ENCODE measurements at places on chromosomes 16 and 17.

DNA sequence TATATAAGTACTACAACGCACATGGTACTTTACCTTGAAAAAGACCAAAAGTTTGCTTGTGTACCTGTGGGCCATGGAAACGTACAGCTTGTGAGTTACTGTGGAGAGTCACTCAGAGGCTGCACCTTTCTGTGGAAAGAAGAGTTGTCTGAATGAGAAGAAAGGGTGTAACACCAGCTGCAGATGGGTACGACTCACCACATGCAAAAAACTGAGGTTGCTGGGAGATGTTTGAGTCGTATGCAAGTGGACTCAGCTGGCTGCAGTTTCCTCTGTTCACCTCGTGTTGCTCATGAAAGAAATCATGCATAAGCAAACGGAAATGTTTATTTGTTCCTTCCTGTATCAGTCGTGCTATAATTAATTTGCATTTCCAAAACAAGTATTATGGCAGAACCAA lies 22.4 kb upstream of the DYNLRB2 start:
- no peak for DNase-seq

DNA sequence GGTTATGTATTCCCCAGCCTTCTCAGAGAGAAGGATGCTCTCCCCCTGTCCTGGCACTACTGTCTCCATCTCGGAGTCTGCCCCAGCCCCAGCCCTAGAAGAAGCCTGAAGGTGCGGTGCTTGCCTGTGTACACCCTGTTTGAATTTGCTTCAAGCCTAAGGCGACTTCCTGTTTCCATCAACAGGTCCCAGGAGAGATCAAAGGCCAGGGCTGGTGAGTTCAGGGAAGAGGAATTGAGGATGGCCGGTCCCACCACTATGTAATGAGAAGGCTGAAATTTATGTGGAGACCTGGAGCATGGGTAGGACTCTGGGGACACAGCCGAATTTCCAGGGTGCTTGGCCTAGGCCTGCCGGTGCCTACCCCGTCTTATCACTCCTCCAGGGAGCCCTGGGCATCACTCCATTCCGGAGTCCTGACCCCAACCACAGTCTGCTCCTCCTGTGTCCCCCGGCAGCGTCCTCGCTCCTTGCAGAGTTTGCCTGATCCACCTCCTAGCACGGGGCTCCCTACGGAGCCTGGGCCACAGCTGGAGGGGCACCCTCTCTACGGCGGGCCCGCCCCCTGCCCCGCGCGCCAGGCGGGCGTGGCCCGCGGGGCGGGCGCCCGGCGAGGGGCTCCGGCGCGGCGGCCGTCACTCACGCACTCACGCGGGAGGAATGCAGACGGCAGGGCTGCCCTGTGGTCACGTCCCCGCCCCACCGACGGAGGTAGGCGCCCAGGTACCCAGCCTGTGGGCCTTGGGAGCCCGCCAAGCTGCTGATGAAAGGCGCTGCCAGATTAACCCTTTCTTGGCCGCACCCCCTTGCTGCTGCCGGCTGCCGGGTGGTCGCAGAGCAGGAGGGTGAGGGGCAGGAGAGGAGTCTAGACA lies 53.8 kb upstream of the TAC4 start:
- DNase-seq = no peak

DNA sequence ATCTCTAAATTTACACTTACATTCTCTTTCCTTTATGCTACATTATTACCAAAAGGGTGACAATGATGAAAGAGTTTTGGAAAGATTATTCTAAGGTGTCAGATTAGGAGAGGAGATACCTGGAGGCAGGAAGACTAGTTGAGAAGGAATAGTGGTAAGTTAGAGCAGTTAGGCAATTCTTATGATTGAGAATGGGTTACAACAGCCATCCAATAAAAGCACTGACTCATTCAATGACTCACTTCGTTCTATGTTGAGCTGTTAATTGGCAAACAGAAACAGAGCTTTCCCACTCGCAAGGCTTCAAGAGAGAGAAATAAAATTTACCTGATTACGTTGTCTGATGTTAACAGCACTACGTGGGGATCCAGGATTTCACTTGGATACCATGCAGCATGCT lies 5.8 kb downstream of the NUP88 start:
- DNase-seq = no peak

DNA sequence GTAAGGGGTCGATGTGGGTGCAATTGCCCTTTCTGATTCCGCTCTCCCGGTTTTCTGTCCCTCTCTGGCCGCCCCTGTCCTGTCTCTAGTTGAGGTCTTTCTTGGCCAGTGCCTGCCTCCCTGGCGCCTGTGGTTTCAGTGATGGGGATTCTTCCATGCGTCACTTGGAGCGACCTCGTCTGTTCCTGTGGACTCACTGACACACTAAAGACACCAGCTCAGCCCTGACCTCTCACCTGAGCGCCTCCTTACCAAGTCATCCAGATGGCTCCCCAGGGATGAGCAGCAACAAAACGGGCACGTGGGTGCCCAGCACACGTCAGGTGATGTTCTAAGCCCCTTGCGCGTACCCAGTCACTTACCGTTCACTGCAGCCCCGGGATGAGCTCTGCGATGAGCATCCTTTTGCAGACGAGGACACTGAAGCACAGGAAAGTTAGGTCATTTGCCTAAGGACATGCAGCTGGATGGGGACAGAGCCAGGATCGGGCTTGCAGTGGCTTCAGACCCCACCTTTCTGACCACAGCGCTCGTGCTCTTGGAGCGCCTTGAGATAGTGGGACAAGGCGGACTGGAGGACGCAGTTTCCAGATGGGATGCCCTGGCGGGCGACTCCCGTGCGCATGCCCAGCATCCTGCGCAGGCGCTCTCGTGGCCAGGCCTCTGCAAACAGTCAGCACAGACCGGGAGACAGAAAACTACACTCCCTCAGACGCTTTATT lies 11.5 kb upstream of the LGALS3BP start:
- peak; percentile 23 for DNase-seq

DNA sequence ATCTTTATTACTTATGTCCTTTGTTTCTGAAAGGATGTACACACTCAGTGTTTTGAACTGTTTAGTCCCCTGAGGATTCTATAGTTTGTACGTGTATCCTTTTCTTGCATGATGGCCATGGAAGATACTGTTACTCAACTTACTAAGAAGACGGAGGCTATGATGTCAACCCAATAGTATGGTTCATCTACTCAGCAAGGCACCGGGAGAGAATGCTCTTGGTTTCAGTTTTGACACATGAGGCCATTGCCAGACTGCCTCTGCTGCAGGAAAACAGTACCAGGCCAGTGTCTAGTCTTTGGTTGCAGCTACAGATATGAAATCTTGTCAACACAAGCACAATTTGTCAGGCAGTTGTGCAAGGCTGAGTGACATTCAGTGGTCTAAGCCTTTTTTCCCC lies 134.5 kb downstream of the MRTFB start:
- no peak for DNase-seq

DNA sequence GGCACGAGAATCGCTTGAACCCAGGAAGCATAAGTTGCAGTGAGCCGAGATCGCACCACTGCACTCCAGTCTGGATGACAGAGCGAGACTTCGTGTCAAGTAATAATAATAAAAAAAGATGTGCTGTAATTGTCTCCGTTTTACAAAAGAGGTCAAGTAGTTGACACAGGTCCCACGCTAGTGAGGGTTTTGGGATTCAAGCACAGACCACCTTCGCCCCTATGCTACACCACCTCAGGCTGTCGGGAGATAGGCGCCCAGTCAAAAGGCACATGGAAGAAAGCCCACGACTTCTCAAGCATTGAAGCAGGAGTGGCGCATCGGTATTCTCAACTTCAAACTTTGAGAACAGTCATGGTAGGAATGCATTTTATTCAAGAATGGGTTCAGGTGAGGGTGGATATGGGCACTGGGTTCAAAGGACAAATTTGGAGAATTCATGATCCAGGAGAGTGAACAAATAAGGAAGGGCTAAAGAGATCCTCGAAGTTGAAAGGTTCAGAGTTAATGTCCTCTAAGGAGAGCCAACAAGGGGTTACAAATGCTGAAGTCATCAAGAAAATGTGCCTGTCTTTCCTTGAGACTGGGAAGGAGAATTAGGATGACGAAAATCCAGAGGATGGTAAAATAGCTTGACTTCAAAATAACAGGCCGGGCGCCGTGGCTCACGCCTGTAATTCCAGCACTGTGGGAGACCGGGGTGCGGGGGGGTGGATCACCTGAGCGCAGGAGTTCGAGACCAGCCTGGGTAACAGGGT lies 1.4 kb upstream of the AMZ2 start:
- no peak for DNase-seq

- DNase-seq = no peak
These were observed 725 bp downstream of the NT5C3B start for GRCh38 chr17:41835214-41835799.

GRCh38 chr16:64051824-64052223 lies 1070.0 kb downstream of the CDH11 start:
- no peak for DNase-seq

DNA sequence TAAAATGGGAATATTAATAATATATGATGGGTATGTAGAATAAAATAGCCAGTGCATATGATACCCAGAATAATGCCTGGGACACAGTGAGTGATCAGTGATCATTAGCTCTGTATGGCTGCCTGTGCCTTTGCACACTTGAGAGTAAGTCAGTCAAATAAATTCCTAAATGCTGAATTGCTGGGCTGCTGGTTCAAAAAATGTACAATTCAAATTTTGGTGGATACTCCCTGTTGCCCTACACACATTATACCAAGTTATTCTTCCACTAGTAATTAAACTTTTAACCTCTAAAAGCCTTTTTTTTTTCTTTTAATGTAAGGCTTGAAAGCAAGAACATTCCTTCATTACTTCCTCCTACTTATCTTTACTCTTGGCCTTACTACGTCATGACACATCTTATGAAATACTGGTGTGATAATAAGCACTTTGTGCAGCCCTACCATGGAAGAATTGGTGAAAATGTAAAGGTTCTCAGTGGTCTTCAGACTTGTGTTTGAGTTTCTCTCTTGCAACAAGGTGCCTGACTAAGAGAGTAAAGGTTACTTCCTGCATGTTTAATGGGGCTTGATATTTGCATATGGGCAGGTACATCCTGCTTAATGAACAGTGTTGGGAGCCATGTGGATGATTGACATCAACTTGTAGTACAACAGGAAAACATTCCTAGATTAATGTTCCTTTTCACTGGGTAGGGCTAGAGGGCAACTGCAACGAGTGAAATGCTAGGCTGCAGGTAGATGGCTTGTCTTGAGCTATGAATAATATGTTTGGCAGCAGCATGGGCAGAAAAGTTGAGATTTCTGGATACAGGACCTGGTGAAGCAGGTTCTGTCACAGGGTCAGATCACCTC lies 84.3 kb downstream of the PRKCA start:
- DNase-seq = peak; percentile 25

GRCh38 chr17:50133769-50134099 lies 3.8 kb upstream of the SAMD14 start:
- DNase-seq = no peak

DNA sequence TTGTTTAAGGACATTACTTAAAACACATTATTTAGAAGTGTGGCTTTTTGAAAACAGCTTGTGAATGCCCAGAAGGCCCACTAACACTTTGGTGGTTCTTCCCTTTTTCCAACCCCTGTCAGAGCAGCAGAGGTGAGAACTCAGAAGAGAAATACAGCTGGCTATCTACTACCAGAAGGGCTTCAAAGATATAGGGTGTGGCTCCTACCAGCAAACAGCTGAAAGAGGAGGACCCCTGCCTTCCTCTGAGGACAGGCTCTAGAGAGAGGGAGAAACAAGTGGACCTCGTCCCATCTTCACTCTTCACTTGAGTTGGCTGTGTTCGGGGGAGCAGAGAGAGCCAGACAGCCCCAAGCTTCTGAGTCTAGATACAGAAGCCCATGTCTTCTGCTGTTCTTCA lies 6.9 kb upstream of the RAPGEFL1 start:
- DNase-seq = no peak

DNA sequence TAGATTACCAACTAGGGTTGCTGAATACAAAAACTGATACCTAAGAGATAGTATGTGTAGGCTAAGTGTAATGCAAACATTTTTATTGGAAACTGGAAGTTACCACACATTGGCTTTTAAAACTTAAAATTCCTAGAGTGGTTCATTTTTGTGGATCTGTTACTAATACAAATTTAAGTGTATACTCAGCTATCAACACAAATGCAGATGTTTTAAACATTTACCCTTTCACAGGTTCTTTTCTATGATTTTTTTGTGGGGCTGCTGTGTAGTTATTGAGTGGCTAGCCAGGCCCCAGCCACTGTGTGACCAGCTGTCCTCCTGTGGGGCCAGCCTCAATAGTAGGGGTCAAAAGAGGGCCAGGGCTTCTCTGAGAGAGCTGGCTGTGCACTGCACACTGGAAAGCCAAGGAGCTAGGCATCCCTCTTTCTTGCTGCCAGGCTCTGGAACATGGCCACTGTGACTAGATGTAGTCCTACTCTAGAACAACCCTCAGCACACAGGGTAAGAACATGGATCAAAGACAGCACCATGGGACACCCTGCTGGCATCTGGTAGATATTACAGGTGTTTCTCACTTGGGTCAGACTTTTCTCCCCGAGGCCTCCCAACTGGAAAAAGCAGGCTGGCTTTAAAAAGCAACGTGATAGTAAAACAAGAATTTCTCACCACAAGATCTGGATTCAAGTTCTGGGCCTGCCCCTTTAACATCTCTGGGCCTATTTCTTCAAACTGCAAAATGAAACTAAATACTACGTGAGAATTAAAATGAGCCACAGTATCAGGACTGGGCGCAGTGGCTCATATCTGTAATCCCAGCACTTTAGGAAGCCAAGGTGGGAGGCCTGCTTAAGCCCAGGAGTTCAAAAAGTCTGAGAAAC lies 7.3 kb upstream of the VEZF1 start:
- DNase-seq = peak; percentile 55

DNA sequence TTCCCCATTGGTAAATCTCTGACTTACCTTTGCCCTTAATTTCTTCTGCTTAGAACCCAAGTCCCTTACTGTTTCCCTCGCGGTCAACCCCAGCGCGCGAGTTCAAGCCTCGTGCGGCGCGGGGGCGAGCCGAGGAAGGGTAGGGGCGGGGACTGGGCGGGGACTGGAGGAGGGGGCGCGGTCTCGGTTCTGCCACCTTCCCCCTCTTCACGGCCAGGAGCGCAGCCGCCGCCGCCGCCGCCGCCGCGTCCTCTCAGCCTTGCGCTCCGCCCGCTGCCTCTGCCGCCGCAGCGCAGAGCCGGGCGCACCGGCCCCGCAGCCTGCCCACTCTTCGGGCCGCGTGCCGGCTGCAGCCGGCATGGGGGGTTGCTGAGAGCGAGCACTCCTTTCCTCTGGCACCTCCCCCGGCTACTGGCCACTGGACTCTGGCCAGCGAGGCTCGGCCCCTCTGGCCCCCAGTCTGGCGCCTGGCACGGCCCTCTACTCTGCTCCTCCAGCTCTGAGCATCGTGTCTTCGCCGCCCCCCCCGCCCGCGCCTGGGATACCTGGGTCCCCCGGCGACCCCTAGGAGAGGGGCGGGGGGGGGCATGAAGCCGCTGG lies at the start of gene RAPGEFL1:
Gene RAPGEFL1 (plus strand): TSS at position 196 of the 600 bp plus-strand sequence. CDS start 392 bp downstream, at position 588.
- DNase-seq = peak; percentile 81

GRCh38 chr16:31414706-31415105 lies 13.5 kb downstream of the COX6A2 start:
- DNase-seq = no peak

GRCh38 chr16:19126300-19126699 lies 12.5 kb downstream of the ITPRIPL2 start:
- no peak for DNase-seq
